ENCODE measurements at places on chromosomes 11 and 22.

DNA sequence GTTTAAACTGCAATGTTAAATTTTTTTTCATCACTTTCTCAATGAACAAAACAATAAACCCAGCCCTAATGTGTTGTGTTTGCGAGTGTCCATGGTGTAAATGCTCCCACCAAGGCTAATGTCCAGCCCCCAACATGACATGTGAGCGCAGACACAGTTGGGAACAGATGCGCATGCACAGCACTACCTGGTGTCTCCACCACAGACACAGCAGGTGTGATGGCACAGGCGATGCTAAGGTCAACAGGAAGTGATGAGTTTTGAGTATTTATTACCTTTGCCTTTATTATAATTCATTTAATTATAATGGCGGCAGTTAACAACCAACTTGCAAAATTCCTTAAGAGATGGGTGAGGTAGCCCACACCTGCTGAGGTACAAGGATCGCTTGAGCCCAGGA, 42.9 kb downstream of the MICAL3 start:
- DNase-seq, result no peak

DNA sequence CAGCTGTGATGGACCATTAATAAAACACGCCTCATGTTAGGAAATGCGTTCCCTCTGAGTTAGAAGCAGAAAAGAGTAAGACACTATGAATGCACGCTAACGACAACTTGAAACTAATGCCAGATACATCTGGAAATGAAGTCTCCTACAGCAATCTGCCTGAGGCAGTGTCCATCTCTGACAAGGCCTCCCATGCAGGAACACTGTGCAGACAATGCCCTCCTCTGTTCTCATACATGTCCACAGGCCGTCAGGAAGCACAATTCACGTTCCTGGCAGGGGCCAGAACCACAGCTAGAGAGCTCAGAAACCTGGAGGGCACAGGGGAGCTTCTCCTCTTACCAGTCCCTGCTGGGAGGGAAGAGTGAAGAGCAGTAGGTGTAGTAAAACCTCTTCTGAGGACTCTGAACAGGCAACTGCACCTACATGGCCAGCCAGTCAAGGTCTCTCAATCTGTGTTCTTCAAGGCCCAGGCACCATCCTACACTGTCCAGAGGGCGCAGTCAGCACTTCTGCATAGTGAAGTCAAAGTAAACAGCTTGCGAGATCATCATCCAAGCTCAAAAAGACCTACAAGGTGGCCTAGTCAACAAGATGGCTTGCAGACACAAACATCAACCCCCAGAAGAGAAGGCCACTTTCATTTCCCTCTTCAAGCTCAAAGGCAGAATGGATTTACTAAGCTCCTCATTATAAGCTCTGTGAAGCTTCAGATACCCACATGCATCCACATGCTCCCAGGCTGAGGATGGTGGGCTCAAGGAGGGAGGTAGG, 41.5 kb upstream of the CYP2D6 start:
- DNase-seq, result no peak

- peak; percentile 77 for DNase-seq
Observed at GRCh38 chr11:111465400-111465799, 46.8 kb downstream of the BTG4 start.

GRCh38 chr11:115322553-115323203, 181.5 kb downstream of the CADM1 start:
- DNase-seq, result no peak

DNA sequence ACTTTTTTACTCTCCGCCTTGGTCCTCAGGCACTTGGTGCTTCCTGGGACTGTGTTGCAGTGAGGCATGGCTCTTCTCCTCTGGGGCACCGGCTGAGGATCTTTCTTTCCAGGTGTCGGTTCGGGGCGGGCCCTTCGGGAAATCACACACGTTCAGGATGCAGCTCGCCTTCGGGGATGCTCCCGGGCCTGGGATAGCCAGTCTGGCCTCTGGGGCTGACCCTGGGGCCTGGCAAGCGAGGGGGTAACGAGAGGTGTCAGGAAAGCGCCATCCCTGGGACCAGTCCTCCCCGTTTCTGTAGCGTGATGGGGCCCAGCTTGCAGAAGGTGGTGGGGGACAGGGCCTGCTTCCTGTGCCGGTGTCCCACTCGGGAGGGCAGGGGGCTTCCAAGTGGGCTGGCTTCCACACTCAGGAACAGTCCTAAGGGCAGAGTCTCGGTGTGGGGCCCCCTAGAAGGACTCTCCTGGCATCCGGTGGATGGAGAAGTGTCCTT, 53.6 kb downstream of the LRP5 start:
- DNase-seq, result no peak

DNA sequence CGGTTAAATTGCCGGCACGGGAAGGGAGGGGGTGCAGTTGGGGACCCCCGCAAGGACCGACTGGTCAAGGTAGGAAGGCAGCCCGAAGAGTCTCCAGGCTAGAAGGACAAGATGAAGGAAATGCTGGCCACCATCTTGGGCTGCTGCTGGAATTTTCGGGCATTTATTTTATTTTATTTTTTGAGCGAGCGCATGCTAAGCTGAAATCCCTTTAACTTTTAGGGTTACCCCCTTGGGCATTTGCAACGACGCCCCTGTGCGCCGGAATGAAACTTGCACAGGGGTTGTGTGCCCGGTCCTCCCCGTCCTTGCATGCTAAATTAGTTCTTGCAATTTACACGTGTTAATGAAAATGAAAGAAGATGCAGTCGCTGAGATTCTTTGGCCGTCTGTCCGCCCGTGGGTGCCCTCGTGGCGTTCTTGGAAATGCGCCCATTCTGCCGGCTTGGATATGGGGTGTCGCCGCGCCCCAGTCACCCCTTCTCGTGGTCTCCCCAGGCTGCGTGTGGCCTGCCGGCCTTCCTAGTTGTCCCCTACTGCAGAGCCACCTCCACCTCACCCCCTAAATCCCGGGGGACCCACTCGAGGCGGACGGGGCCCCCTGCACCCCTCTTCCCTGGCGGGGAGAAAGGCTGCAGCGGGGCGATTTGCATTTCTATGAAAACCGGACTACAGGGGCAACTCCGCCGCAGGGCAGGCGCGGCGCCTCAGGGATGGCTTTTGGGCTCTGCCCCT, 529 bp upstream of the CCND1 start:
- DNase-seq, result no peak

DNA sequence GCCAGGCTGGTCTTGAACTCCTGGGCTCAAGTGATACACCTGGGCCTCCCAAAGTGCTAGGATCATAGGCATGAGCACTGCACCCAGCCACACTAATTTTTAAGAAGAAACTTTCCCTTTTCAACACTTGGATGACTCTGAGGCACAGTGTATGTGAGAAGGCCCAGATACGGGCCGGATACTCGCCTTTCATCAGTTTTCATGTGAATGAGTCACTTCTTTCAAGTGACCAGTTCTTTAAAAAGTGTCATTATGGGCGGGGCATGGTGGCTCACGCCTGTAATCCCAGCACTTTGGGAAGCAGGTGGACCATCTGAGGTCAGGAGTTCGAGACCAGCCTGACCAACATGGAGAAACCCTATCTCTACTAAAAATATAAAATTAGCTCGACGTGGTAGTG, 120.8 kb downstream of the CTTN start:
- no peak for DNase-seq

DNA sequence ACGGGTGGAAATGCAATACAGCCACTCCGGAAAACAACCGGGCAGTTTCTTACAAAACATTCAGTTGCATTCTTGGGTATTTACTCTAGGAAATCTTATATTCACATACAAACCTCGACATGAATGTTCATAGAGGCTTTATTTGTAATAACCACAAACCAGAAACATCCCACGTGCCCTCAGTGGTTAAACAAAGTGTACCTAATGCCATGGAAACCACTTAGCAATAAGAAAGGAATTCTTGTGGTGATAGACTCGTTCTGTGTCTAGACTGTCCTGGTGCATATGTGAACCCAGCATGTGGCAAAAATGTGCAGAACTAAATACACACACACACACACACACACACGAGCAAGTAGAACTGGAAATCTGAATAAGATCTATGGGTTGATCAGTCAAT, 1073.3 kb downstream of the TBC1D22A start:
- peak; percentile 87 for DNase-seq

DNA sequence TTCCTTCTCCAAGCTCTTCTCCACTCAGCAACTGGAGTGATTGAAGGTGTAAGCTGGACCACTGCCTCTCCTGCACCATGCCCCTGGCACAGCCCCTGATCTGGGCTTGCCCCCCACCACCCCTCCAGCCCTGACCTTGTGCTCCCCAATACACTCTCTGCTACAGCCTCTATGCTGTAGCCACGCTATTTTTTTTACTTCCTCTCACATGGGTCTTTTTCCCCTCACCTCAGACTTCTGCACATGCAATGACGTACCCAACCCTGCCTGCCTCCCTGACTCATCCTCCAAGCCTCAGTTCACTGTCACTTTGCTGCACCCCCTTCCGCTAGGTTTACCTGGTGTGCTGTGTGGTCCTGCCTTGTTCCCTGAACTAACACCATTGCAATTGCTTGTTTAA, 9.0 kb downstream of the CSNK2A3 start:
- DNase-seq, result no peak

Measured in skeletal muscle cell (primary cell).